Activated CD8-positive, alpha-beta T cell treated with anti-CD3 and anti-CD28 coated beads for 36 hours (primary cell): ENCODE measurements at places on chromosomes 6 and 20.

DNA sequence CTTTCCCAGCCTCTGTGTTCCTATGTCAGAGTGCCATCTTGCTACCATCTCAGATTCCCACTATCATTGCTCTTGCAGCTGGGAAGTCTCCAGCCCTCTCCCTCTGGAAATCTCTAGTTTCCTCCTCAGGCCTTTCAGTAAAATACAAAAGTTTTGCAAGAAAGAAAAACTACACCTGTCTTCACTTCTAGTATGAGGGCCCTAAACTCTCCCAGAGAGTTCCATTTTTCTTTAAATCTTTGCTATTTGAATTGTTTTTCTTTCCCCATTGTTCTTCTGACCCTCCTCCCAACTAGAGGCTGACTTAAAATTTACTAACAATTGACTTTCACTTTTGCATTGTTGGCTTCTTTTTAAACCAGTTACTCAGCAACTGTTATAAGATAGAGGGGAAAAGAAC is 62.8 kb downstream of the LY86 start:
- DNase-seq: no peak

DNA sequence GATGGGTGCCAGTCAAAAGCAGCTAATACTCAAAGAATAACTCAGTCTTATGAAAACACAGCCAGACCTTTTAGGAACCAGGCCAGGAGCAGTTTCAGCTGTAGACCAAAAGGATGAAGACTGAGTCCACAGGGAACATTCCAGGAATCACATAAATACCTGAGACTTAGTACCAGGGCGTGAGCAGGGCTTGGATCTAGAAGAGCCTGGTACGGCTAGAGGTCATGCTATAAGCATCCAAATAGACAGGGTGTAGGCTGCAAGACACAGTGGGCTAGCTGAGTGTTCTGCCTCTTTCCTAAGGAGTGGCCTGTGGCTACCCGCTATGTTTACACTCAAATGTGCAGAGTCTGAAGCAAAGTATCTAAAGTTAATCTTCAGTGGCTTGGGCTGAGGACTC is 29.5 kb upstream of the LRRC1 start:
- no peak for DNase-seq

DNA sequence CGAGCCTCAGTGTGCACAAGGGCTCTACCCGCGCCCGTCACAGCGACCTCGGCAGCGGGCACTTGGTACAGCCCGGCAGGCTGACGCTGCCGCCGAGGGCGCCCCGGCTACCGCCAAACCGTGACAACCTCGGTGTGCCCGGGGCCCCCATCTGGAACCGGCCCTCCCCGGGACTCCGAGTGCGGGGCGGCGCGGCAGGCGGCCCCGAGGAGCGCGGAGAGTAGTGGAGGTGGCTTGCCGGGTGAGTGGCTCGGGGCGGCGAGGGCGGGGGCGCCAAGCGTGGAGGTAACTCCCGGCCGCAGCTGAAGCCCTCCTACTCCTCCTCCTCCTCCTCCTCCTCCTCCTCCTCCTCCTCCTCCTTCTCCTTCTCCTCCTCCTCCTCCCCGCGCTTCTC is at the start of gene ISM1:
ISM1 (plus strand) TSS at position 371 of the 394 bp plus-strand sequence. CDS start 503 bp downstream, outside the sequence.
- DNase-seq: peak; percentile 50

DNA sequence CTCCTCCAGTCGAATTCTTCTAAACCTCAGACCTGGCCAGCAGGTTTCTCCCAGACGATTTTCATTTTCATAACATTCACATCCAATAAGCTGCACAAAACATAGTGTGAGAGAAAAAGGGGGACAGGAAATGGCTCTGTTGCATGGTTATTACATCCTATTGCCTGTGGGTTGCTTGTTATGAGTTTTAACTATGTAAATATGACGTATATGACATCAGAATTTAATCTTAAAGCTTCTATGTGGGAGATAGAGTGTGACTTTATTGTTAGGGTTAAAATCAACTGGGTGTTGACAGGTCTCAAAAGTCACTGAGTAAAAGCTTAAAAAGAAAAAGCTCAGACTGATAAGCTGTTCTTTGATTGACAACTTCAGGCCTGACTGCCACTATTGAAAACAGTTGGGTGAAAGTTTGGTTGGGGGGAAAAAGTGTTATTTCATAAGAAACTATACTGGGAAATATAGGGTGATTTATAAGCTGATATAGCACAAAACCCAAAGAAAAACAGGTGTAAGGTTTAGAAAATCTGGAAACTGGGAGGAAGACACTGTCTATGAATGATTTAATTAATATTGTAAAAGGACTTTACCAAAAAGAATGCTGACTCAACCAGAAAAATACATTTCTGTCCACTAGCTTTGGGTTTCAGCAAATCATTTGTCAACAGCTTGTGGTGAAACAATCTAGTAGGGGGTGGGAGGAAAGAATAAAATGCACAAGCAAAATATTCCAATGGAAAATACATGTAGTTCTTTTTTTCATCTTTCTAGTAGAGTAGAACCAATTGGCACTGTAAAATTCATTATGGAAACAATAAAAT is 134.1 kb upstream of the CEP162 start:
- no peak for DNase-seq

GRCh38 chr6:69935079-69935478 is 68.7 kb downstream of the COL19A1 start:
- no peak for DNase-seq

DNA sequence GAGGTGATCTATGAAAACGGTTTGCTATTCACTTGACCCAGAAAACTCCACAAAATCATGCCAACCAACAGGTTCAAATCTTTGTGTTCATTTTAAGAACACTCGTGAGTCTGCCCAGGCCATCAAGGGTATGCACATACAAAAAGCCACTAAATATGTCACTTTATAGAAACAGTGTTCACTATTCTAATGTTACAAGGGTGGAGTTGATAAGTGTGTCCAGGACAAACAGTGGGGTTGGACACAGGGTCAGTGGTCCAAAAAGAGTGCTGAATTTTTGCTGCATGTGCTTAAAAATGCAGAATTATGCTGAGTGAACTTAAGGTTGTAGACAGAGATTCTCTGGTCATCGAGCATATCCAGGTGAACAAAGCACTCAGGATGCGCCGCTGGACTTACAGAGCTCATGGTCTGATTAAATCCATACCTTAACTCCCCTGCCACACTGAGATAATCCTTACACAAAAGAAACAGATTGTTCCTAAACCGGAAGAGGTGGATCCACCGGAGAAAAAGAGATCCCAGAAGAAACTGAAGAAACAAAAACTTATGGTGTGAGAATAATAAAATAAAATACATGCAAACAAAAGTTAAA is 23.5 kb downstream of the KIAA0408 start:
- DNase-seq: no peak

- no peak for DNase-seq
Observed at GRCh38 chr6:156949376-156949775, 172.2 kb downstream of the ARID1B start.

GRCh38 chr6:42278131-42278853 is 60.6 kb upstream of the MRPS10 start:
- peak; percentile 58 for DNase-seq

- DNase-seq: no peak
Observed at GRCh38 chr20:2616634-2617033, 35.8 kb upstream of the NOP56 start.

- no peak for DNase-seq
Observed at GRCh38 chr6:167849846-167850459, 23.2 kb downstream of the AFDN start.

- DNase-seq: no peak
Observed at GRCh38 chr6:143515061-143515760, 3.7 kb upstream of the FUCA2 start.

DNA sequence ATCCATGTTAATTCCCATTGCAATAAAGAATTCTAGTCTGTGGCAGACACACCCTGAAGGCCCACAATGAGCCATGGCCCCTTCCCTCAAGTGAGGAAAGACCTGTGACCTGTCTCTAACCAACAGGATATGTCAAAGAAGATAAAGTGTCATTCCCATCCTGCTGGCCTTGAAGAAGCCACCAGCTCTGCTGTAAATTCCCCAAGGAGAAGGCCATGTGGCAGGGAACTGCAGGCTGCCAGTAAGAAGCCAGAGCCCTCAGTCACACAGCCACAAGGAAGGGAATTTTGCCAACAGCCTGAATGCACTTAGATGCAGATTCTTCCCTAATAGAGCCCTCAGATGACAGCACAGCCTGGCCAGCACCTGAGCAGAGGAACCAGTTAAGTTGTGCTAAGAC is 24.8 kb downstream of the VIP start:
- no peak for DNase-seq

GRCh38 chr20:2752567-2753460 is 47.6 kb downstream of the CPXM1 start:
- peak; percentile 58 for DNase-seq

DNA sequence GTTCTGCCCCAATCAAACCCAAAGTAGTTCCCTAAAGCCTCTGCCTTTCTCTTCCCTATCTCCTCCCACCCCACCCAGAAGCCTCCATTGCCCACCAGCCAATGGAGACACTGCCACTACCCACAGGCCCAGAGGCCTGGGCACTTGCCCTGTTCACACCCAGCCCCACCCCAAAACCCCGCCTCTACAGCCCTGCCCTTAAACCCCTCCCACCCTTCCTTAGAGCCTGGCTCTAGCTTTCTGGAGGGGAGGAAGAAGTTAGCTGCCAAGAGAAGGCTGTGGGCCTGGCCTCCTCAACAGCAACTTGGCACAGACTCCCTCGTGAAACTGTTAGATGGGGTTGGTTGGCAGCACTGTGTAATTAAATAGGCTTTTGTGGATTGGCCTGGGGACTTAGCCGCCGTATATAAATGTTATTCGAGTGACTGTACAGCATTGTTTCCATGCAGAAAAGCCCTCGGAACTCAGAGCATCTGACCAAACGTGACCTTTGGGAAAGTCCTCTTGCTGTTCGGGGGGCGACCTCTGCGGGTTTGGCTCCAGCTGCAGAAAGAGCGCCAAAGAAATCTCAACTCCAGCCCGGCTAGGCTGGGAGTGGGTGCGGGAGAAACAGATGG is 31.4 kb downstream of the COL11A2 start:
- peak; percentile 26 for DNase-seq

- DNase-seq: no peak
Observed at GRCh38 chr6:167811442-167812087, 15.1 kb upstream of the AFDN start.

GRCh38 chr20:62197311-62197710 is 14.5 kb downstream of the MTG2 start:
- no peak for DNase-seq

DNA sequence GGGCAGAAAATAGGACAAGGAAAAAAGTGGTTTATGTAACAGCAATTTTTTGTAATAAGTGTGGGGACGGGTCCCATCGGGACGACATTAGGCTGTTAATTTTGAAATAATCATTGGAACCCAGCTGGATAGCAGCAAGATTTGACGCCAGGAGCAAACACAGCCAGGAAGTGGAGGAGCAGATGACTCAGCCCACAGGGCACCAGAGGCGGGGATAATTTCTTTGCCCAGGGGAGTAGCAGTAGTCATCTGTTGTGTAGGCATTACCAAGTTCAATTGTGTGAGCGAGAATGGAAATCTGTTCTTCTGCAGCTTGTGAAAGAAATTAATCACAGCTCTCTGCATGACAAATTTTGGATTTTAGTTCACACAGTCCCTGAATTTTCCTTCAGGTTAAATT is 22.6 kb upstream of the RIN2 start:
- no peak for DNase-seq

DNA sequence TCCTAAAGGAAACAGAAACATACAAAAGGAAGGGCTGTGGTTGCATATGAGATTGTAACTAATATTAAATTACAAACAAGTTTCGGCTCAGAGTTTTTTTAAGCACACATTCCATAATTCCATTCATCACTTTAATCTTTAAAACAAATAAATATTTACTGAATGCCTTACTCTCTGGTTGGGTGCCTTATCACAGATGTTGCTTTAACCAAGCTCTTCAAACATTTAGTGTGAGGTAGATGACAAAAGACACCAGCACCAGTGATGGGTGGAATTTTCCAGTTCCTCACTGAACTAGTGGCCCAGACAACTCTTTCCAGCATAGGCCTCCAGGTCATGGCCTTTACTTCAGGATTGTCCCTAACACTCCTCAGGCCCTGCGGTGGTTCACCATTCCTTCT is 58.7 kb downstream of the ARHGAP18 start:
- no peak for DNase-seq

- no peak for DNase-seq
Observed at GRCh38 chr6:94673251-94673650, 904.1 kb upstream of the MANEA start.

- no peak for DNase-seq
Observed at GRCh38 chr20:57230247-57230646, 36.2 kb downstream of the BMP7 start.

GRCh38 chr20:8964959-8965562 is 103.8 kb upstream of the PLCB4 start:
- DNase-seq: no peak

- DNase-seq: no peak
Observed at GRCh38 chr6:38236631-38237030, 403.1 kb downstream of the BTBD9 start.

DNA sequence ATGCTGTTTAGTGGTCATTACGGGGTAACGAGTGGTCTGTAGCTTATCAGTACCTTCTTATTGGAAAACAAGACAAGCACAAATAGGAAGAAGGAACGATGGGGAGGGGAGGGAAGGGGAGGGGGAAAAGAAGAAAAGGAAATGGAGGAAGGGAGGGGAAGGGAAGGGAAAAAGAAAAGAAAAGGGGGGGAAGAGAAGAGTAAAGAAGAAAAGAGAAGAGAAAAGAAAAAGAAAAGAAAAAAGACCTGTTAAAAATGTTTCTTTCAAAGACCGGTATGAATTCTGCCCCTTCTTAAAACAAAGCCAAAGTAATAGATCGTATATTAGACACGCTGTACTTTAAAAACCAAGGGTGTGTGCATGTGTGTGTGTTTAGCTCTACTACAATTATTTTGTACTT is 2.4 kb upstream of the TENT5A start:
- no peak for DNase-seq
